ENCODE measurements at places on chromosomes 7 and 10. TPM values are rescaled to one million over a fixed set of nuclear protein-coding genes. Genes with fewer than 3 reads are reported as not detected.

DNA sequence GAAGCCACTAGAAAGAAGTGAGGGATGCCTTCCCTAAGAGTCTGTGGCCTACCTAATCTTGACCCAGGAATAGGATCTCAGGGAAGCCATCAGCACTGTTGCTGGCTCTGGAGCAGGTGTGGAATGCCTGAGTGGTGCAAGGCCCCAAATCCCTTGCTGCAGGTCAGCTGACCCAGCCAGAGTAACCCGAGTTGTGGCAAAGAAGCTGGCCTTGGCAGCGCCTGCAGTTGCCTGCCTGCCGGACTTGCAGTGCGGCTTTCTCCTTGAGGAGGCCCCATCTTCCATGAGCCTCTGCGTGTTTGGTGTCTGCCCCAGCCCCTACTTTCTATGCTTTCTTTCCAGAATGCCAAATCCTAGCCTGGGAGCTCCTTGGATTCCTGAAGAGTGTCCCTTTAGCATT is 5.8 kb downstream of the KIAA1217 start:
- DNase-seq: no peak
- no peak overlapping the region for H3K4me3 ChIP-seq
- H3K27me3 ChIP-seq: no peaks in the 10 kb centered on the region
- no peaks in the 10 kb centered on the region for H3K36me3 ChIP-seq
- H3K27ac ChIP-seq: no peak overlapping the region
- no peaks in the 10 kb centered on the region for H3K4me1 ChIP-seq

The SFRP4 gene
- not detected for total RNA-seq

DNA sequence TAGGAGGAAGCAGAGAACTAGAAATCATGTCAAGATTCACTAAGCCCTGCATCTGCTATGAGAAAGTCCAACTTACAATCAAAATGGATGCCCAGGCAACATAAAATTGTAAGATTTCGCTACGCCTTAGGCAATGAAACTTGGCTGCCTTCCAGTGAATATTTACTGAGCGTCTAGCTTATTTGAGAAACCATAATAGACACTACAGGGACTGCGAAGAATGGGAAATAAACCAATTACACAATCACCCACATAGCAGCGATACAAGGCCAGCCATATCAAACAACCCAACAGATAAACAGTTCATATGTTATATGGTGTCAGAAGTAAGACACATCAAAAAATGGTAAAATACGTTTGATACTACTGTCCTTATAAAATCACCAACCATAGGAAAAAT is 545.0 kb upstream of the C7orf33 start:
- no peaks in the 10 kb centered on the region for H3K36me3 ChIP-seq
- DNase-seq: no peak

DNA sequence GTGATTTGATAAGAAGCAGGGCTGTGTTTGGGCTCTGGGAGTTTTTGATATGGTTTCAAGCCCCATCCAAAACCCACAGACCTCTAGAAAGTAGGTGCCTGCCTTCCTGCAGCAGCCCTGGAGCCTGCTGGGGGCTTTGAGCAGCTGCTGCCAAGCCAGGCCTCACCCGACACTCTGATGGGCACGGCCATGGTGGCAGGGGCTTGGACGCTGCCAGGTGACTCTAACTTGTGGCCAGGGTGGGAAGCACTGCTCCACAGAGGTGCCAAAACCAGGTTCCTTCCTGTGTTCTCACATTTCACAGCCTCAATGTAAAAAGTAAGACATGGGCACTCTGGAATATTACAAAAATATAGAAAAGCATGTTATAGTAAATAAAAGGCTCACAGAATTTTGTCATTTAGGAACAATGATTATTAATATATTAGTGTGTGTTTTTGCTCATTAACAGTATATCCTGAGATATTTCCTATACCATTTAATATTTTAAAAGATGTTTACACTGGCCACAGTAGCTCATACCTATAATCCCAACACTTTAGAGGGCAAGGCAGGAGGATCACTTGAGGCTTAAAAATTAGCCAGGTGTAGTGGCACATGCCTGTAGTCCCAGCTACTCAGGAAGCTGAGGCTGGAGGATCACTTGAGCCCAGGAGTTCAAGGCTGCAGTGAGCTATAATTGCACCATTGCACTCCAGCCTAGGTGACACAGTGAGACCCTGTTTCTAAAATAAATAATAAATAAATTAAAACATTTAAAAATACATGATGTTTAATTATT is 95.1 kb downstream of the EGFR start:
- no peak for DNase-seq
- no peak overlapping the region for H3K27ac ChIP-seq
- no peaks in the 10 kb centered on the region for H3K36me3 ChIP-seq
- no peak overlapping the region for H3K4me3 ChIP-seq
- no peaks in the 10 kb centered on the region for H3K27me3 ChIP-seq
